Right renal cortex interstitium (tissue), 3 donors: ENCODE measurements at places on chromosomes 12 and 14. TPM values are rescaled to one million over a fixed set of nuclear protein-coding genes. Genes with fewer than 3 reads are reported as not detected.

GRCh38 chr12:82383930-82384552 lies 25.7 kb downstream of the METTL25 start:
- no peak for DNase-seq

DNA sequence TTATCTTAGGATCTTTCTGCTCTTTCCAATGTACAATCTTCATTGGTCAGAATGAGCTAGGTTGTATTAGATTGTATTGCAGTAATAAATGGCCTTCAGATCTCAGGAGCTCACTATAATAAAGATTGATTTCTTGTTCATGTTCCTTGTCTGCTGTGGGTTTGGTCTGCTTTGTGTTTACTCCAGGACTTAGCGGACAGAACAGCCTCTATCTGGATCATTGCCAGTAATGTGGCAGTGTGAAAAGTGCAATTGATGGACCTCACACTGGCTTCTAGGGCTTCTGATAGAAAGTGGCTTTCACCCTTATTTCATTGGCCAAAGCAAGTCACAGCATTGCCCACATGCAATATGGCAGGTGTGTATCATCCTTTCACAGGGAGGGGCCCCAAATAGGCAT lies 81.2 kb downstream of the BTG1 start:
- no peak for DNase-seq

DNA sequence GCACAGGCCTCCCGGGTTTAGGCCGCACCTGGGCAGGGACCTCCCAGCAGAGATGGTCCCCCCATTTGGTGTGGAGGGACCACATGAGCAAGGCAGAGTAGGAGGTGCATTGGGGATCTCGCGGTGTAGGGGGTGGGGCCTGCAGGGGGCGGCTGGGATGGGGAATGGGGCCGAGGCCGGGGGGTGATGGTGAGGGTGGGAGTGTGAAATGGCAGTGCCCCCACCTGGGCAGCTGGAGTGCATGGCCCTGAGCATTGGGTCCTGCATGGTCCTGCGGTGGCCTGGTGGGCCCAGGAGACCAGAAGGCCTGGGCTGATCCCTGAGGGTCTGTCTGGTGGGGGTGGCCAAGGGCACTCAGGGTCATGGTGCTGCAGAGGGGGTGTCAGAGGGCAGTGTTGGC lies 111.8 kb downstream of the KIF26A start:
- DNase-seq, result no peak

Gene DCN
- 516 TPM for polyA plus RNA-seq

- DNase-seq, result no peak
Observed at GRCh38 chr12:69475237-69475975, 5.2 kb downstream of the FRS2 start.

Gene TAMALIN
- polyA plus RNA-seq, result 16.5 TPM

GRCh38 chr14:40099316-40099715 lies 667.1 kb upstream of the FBXO33 start:
- DNase-seq, result no peak

Gene DHH
- 0.25 TPM for polyA plus RNA-seq
